T-helper 17 cell (primary cell): ENCODE measurements at places on chromosomes 16 and 17.

DNA sequence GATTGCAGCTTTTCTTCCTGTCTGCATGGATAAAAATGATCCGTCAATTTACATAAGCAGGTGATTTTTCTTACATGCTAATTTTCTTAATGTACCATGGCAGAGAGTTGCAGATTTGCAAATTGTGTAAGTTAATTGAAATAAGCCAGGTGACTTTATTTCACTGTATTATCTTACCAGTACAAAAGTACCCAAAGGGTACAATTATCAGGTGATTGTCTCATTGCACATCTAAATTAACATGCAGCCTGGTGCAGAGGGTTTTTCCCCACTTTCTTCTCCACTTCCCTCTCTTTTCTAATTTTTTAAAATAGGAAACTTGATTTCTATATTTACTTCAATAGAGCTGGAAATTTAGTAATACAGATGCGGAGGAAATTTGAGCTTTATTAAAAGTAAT, 11.2 kb downstream of the NLK start:
- no peak for DNase-seq

- no peak for DNase-seq
These were observed 169.7 kb downstream of the CDH11 start for GRCh38 chr16:64952177-64952576.

DNA sequence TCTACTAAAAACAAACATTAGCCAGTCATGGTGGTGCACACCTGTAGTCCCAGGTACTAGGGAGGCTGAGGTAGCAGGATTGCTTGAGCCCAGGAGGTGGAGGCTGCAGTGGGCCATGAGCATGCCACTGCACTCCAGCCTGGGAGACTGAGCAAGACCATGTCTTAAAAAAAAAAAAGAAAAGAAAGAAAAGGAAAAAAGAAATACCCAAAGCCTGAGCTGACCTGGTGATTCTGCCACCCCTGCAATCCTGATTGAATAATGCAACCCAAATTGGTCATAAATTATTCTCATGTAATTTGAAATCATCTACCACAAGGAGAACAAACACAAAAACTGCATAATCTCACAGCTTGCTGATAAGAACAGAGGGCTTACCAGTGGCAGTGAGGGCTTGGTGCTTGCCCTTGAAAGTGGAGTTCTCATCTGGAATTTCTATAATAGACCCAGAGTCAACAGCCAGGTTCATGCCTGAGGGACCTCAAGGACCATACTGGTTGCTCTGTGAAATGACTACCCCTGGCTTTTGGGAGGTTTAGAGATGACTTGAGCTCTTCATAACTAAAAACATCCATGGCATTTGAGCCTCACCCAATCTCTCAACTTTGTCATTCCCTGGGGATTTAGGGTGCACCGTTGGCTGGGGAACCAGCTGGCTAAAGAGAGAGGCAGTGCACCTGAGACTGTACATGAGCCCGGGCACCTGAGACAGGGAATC, 35.4 kb upstream of the TMC5 start:
- DNase-seq: no peak

- DNase-seq: peak; percentile 27
These were observed 1.1 kb downstream of the ABAT start for GRCh38 chr16:8675183-8676159.

- DNase-seq: no peak
These were observed 15.1 kb downstream of the SCIMP start for GRCh38 chr17:5219536-5219935.

- DNase-seq: no peak
These were observed 7.0 kb downstream of the ZNF768 start for GRCh38 chr16:30519120-30520049.

DNA sequence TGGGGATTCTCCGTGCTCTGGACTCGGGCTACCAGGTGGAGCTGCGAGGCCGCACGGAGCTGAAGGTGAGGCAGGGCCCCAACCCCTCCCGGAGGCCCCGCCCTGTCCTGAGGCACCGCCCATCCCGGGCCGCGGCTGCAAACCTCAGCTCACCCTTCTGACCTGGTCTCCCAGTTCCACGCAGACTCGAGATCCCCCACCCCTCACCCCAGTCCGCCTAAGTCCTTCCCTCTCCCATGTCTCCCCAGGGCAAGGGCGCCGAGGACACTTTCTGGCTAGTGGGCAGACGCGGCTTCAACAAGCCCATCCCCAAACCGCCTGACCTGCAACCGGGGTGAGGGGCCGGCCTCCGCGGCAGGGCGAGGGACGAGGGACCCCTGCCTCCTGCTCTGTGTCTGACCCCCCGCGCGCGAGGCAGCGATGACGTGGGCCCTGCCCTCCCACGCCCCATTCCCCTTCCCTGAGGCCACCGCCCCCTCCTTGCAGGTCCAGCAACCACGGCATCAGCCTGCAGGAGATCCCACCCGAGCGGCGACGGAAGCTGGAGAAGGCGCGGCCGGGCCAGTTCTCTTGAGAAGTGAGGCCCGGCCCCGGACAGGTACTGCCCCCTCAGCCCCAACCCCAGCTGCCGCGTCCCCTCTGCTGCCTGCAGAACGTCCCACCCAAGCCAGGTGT, 13.7 kb downstream of the GUCY2D start:
- DNase-seq: no peak

DNA sequence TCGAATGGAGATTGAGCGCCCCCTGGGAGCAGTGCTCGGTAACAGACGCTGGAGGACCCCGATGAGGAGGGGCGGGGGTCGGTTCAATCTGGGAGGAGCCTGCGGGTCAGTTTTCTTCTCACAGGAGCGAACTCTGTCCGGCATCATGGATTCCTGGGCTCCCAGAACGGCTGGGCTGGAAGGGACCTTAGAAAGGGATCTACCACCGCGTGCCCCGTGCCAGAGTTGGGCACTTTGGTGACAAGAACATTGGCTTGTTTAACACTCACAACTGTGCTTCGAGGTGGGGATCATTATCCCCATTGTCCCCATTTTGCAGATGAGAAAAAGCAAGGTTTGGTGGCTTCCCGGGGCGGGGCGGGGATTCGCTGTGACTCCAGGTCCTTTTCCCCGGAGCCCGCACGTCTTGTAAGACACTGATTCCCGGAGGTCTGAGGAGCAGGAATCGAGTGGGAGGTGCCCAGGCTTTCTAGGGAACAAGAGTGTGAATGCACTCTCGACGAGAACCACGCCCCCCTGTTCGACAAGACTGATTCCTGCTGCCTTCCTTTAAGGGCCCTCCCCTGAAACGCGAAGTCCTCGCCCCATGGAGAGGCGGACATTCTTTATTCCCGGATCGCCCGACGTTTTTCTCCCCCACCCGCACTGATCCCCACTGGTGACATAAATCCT, 1.5 kb upstream of the FBXL19 start:
- peak; percentile 78 for DNase-seq

GRCh38 chr17:74749279-74750038, 1.0 kb downstream of the NHERF1 start:
- DNase-seq: peak; percentile 23

- no peak for DNase-seq
These were observed 2.1 kb upstream of the PVALEF start for GRCh38 chr17:81163051-81163695.

GRCh38 chr17:17710355-17710727, 29.1 kb downstream of the RAI1 start:
- no peak for DNase-seq

DNA sequence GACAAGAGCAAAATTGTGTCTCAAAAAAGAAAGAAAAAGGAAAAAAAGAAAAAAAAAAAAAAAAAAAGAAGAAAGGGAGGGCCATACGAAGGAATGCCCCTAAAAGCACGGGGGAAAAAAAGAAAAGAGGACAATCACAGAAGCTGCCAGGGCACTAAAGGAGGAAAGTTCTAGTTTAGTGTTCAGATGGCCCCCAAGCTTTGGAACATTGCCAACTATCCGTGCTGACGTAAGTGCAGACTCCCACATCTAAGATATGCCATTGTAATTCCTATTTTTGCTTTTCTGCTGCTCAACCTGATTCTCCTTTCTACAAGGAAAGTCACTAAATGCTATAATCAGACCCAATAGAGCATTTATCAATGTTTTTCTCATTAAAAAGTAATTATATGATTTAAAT, 842.1 kb downstream of the KCNJ2 start:
- no peak for DNase-seq

DNA sequence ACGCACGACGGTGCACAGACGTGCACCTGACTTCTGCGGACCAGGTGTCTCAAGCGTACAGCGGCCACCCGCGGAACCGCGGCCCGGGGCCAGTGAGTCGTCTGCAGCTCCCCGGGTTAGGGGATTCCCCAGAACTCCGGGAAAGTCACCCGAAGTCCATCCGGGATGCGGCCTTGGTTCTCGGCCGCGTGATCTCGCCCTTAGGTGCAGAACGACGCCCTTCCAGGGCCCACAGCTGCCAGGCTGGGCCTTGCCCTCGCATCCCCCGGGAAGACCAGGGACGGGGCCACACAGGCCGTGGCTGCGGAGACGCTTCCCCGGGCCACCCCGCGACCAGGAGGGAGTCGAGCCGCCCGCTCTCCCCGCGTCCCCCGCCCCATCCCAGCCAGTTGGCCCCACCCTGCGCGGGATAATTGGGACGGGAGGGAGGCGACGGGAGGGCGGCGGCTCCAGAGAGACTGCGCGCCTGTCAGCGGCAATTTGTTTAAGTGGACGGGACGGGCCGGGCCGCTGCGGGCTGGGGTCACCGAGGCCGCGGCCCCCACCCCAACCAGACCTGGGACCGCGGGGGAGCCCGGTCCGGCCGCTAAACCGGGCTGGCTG, 3.6 kb upstream of the TBX2 start:
- no peak for DNase-seq
